ENCODE measurements at places on chromosomes 7 and 10.

DNA sequence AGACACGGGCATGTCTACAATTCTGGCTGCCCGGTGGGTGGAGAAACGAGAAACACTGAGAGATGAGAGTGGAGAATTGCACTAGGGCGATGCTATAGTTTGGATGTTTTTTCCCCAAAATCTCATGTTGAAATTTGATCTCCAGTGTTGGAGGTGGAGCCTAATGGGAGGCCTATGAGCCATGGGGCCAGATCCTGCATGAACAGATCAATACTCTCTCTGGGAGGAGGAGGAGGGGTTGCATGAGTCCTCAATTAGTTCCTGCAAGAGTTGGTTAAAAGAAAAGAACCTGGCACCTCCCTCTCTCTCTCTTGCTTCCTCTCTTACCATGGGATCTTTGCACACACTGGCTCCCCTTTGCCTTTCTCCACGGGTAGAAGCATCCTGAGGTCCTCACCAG is 299.1 kb downstream of the CALN1 start:
- no peak for DNase-seq

GRCh38 chr7:34156336-34156735 is 251.0 kb downstream of the BMPER start:
- no peak for DNase-seq

DNA sequence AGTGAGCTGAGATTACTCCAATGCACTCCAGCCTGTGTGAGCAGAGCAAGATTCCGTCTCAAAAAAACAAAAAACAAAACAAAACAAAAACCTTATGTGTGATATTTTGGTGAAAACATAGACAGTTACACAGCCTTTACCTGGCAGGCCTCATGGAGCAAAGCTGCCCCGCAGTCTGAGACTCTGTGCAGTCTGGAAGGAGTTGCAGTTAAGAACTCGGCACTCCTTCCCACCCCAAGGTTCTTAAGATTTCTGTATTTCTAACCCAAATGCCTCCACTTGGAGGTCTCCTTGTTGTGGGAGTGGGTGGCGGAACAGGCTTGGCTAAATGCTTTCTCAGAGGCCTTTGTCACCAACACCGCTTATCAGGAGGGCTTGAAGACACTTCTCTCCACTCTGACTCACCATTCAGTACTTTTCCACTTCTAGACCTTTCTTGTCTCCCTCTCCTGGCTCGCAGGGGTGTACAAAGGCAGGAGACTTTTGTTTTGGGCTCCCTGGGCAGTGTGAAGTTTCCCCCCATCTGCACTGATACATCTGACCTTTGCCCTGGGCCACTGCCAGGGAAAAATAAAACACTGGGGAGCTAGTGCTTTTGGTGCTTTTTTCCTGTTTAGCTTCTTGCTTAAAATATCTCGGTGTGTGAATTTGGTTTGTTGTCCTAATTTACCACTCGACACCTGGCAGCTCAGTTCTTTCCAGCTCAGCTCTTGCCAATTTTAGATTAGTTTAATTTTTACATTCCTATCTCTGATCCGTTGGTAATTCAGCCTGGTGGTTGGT is 51.3 kb upstream of the MAGI2 start:
- no peak for DNase-seq

DNA sequence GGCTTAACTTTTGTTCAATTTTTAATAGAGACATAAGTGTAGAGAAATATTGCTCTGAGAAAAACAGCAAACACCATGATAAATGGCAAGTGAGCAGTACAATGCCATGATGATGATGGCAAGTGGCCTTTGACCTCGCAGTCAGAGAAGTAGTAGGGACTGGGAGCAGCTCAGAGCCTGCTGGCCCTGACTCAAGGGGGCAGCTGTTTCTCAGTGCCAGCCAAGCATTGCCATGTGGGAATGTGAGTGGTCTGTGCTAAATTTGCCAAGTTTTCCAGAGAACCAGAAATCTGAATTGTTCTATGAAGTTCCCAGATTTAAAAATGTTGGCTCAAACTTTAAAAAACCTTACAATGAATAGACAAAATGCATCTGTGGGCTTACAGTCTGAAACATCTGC is 187.9 kb downstream of the BICC1 start:
- no peak for DNase-seq

DNA sequence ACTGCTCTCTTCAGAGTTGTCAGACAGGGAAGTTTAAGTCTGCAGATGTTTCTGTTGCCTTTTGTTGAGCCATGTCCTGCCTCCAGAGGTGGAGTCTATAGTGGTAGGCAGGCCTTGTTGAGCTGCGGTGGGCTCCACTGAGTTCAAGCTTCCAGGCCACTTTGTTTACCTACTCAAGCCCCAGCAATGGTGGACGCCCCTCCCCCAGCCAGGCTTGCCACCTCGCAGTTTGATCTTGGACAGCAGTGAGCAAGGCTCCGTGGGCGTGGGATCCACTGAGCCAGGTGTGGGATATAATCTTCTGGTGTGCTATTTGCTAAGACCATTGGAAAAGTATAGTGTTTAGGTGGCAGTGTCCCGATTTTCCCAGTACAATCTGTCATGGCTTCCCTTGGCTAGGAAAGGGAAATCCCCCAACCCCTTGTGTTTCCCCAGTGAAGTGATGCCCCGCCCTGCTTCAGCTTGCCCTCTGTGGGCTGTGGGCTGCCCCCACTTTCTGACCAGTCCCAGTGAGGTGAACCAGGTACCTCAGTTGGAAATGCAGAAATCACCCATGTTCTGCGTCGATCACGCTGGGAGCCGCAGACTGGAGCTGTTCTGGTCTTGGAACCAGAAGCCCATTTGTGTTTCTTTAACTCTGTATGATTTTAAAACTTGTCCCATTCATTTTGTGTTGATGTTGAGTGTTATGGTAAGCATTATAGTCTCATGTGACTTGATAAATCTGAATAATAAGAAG is 89.2 kb upstream of the CALCR start:
- DNase-seq, result no peak

DNA sequence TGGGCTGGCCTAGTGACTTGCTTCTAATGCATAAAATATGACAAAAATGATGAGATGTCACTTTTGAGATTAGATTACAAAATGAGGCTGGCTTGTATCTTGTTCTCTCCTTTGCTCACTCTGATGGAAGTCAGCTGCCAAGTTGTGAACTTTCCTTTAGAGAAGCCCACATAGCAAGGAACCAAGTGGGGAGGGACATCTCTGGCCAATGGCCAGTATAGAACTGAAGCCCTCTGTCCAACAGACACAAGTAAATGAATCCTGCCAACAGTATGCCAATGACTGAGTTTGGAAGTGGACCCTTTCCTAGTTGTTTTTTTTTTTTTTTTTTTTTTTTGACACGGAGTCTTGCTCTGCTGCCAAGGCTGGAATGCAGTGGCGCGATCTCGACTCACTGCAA is 3.3 kb downstream of the ZC3HC1 start:
- no peak for DNase-seq

GRCh38 chr7:158538156-158538946 is 49.3 kb downstream of the PTPRN2 start:
- no peak for DNase-seq

DNA sequence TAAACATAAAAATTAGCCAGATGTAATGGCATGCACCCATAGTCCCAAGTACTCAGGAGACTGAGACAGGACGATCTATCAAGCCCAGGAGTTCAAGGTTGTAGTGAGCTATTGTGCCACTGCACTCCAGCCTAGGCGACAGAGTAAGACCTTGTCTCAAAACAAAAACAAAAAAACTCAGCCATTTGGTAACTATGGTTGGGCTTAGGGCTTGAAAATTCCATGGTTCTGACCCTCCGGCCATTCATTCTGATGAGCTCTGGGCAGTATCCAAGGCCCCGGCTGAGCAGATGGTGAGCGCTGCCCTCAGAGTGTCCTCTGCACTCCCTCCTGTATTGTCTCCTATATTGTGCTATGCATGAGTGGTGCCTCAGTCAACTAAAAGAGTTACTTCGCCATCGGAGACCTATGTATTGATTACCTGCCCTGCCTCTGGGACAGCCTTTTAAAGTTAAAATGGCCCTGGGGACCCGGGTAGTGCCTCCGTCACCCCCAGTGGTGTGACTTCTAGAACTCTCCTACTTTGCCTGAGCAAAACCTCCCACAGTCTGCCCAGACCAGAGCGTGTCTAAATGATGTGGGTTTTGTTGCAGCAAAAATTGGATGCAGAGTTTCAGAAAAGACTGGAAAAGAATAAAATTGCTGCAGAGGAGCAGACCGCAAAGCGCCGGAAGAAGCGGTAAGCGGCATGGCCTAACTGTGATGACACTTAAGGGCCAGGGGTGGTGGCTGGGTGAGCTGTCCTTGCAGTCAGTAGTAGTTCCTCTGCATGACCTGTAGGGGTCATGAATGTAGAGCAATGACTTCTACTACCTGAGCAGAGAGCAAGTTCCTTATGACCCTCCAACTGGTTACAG is 8.1 kb downstream of the PRKRIP1 start:
- peak; percentile 68 for DNase-seq

- no peak for DNase-seq
Measured at GRCh38 chr7:135977742-135978066, 545 bp upstream of the MTPN start.

- no peak for DNase-seq
Measured at GRCh38 chr7:10483671-10484070, 490.0 kb upstream of the PHF14 start.

GRCh38 chr10:115657161-115657860 is 564.1 kb downstream of the ATRNL1 start:
- DNase-seq, result no peak

DNA sequence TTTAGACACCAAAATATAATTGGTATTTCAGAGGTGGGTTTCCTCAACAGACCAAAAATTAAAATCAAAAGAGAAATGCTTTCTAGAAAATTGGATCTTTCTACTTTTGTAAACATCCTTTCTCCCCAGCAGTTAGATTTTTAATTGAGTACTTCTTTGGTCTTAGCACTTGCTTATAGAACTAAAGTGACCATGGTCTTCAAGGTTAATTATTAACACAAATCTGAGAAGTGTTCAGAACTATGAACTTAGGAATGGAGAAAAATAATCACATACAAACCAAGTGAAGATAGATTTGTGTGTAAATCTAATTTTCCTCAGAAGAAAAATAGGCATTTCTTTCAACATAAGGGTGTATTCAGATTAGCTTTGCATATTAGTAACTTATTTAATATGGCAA is 355.4 kb downstream of the ELMO1 start:
- no peak for DNase-seq

DNA sequence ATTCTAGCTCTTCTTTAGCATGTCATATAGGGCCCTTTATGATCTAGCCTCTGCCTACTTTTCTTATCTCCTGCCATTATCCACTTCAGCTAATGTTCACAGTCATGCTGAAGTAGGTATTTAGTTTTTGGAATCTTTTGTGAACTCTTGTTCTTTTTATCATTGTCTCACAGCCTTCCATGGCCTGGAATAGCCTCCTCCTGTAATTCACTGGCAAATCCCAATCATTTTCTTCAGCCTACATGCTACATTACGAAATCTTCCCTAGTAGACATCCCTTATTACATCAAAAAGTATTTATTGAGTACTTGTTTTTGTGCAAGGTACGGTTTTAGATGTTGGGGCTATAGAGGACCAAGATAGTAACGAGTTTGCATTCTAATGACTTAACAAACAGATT is 3.4 kb upstream of the KIF20B start:
- no peak for DNase-seq

DNA sequence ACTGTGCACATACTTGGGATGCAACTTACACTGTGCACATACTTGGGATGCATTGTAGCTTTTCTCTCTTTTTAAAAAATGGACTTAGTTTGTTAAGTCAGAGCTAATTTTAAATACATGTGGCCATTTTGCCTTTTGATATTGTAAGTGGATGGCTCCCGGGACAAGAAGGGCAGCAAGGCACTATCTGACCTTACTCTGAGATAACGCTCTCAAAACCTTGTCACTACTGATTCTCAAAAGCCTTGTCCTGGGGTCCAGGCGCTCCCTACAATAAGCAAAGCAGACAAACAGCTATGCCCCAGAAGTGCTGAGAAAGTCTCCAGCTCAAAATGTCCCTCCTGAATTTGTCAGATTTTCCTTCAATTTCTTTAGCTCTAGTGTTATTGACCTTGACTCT is 66.9 kb upstream of the CACNB2 start:
- DNase-seq, result no peak

GRCh38 chr10:44950326-44951225 is 9.0 kb upstream of the RASSF4 start:
- DNase-seq, result no peak

DNA sequence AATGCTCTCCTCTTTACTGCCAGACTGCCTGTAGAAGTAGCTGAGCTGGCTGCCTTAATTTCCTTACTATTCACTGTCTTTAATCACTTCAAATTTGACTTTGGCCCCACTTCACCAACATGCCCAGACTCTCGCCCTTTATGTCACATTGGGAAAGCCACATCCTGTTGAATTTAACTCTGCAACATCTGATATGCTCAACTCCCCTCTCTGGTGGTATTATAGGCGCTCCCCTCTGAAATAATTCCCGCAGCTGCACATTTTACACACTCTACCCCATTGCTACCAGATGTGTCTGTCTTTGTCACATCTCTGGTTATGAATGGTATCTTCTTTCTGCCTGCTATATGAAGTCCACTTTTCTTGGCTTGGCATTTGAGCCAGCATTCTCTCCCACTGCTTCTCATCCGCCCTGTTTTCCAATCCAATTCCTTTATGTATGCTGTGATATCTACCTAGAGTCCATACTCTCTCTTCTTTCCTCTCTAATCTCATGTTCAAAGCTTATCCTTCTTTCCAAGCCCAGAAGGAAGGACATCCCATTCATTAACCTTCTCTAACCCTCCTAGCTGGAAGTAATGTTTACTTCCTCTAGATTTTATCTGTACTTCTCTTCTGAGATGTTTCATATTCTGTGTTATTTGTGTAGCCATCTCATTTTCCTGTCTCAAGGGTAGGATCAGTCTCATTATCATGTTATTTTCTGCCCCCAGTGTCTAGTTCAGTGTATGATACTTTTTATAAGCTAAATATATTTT is 134.5 kb downstream of the ST7 start:
- DNase-seq, result no peak

- no peak for DNase-seq
Measured at GRCh38 chr7:471191-471865, 48.3 kb downstream of the PDGFA start.

- no peak for DNase-seq
Measured at GRCh38 chr7:76381814-76382213, 23.0 kb upstream of the YWHAG start.

GRCh38 chr10:89887406-89887805 is 186.0 kb downstream of the KIF20B start:
- DNase-seq, result no peak

GRCh38 chr10:70664702-70665195 is 7.6 kb upstream of the ADAMTS14 start:
- no peak for DNase-seq

Measured in CD4-positive, alpha-beta T cell treated with Interleukin-1 beta for 1 hour (primary cell).